ENCODE measurements at places on chromosomes 12 and 14.

GRCh38 chr12:92955997-92956663, 27.0 kb upstream of the EEA1 start:
- DNase-seq: peak; percentile 82
- peaks cover 11% of the 10 kb centered on the region for H3K4me1 ChIP-seq
- H3K27ac ChIP-seq: peak overlapping the region; percentile 78
- H3K36me3 ChIP-seq: no peaks in the 10 kb centered on the region
- H3K27me3 ChIP-seq: no peaks in the 10 kb centered on the region

GRCh38 chr14:30580616-30581282, 21.8 kb downstream of the G2E3 start:
- no peak overlapping the region for H3K27ac ChIP-seq
- DNase-seq: no peak
- no peak overlapping the region for H3K4me3 ChIP-seq
- no peaks in the 10 kb centered on the region for H3K27me3 ChIP-seq
- H3K4me1 ChIP-seq: no peaks in the 10 kb centered on the region

- no peak overlapping the region for H3K27ac ChIP-seq
- no peaks in the 10 kb centered on the region for H3K4me1 ChIP-seq
- no peaks in the 10 kb centered on the region for H3K36me3 ChIP-seq
- H3K27me3 ChIP-seq: peaks cover 33% of the 10 kb centered on the region
- no peak for DNase-seq
Observed at GRCh38 chr12:450438-450837, 9.3 kb upstream of the B4GALNT3 start.

- H3K36me3 ChIP-seq: no peaks in the 10 kb centered on the region
- DNase-seq: peak; percentile 39
- no peak overlapping the region for H3K27ac ChIP-seq
- H3K27me3 ChIP-seq: no peaks in the 10 kb centered on the region
- H3K4me3 ChIP-seq: no peak overlapping the region
Observed at GRCh38 chr14:104586832-104587620, 7.5 kb downstream of the C14orf180 start.

GRCh38 chr12:41277100-41277945, 89.2 kb downstream of the PDZRN4 start:
- H3K27ac ChIP-seq: no peak overlapping the region
- DNase-seq: peak; percentile 75
- no peaks in the 10 kb centered on the region for H3K36me3 ChIP-seq
- no peak overlapping the region for H3K4me3 ChIP-seq
- H3K4me1 ChIP-seq: no peaks in the 10 kb centered on the region
- no peaks in the 10 kb centered on the region for H3K27me3 ChIP-seq

- peak overlapping the region; percentile 90 for H3K4me3 ChIP-seq
- H3K4me1 ChIP-seq: peaks cover 44% of the 10 kb centered on the region
- H3K36me3 ChIP-seq: peaks cover 3% of the 10 kb centered on the region
Observed at GRCh38 chr12:49825360-49825970, 2.7 kb downstream of the NCKAP5L start.

DNA sequence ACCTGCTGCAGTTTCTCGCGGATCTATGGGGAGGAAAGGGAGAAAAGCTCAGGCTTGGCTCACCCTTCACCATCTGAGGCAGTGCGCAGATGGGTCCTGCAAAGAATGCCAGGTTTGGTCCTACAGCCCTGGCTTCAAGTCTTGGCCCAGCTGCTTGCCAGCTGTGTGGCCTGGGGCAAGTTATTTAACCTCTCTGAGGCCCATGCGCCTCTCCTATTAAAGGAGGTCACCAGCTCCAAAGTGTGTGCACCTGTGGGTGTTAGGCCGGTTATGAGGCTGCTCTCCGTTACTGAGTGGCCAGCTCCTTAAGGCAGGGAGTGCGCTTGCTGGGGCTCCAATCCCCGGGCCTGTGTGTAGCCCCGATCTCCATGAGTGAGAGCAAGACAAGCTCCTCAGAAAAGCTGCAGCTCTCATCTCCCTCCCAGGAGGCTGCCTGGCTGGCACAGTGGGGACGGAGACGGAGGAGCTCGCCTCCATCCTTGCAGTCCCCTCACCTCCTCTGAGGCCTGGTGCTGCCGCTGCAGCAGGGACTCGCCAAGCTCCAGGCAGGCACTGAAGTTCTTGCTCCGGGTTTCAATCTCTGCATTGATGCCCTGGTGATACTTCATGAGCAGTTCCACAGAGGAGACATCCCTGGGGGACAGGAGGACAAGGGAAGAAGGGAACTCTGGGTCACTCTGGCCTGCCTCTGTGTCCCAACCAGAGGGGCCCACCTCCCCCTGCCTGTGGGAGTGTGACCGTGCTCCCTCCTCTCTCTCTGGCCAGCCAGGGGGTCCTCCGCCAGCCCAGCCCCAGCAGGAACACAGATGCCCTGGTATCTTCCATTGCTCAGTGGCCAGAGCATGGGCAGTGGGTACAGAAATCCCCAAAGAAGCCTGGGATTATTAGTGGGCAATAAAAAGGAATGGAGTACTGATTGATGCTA, 65.1 kb downstream of the PLEKHG3 start:
- no peak overlapping the region for H3K4me3 ChIP-seq
- peaks cover 2% of the 10 kb centered on the region for H3K4me1 ChIP-seq
- no peak overlapping the region for H3K27ac ChIP-seq
- H3K36me3 ChIP-seq: no peaks in the 10 kb centered on the region
- no peak for DNase-seq

DNA sequence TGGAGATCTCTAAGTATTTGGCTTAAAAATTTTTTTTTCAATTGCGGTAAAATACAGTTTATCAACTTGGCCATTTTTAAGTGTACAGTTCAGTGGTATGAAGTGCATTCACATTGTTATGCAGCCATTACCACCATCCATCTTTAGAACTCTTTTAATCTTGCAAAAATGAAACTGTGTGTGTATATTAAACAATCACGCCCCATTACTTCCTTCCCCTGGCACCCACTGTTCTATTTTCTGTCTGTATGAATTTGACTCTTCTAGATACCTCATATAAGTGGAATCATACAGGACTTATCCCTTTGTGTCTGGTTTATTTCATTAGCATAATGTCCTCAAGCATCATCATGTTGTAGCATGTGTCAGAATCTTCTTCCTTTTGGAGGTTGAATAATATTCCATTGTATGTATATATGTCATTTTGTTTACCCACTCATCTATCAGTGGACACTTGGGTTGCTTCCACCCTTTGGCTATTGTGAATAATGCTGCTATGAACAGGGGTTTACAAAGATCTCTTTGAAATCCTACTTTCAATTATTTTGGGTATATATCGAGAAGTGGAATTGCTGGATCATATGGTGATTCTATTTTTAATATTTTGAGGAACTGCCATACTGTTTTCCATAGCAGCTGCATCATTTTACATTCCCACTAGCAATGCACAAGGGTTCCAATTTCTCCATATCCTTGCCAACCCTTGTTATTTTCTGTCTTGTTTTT, 62.9 kb downstream of the SAMD4A start:
- no peaks in the 10 kb centered on the region for H3K36me3 ChIP-seq
- DNase-seq: no peak
- peaks cover 33% of the 10 kb centered on the region for H3K4me1 ChIP-seq
- H3K27ac ChIP-seq: no peak overlapping the region
- H3K4me3 ChIP-seq: no peak overlapping the region

DNA sequence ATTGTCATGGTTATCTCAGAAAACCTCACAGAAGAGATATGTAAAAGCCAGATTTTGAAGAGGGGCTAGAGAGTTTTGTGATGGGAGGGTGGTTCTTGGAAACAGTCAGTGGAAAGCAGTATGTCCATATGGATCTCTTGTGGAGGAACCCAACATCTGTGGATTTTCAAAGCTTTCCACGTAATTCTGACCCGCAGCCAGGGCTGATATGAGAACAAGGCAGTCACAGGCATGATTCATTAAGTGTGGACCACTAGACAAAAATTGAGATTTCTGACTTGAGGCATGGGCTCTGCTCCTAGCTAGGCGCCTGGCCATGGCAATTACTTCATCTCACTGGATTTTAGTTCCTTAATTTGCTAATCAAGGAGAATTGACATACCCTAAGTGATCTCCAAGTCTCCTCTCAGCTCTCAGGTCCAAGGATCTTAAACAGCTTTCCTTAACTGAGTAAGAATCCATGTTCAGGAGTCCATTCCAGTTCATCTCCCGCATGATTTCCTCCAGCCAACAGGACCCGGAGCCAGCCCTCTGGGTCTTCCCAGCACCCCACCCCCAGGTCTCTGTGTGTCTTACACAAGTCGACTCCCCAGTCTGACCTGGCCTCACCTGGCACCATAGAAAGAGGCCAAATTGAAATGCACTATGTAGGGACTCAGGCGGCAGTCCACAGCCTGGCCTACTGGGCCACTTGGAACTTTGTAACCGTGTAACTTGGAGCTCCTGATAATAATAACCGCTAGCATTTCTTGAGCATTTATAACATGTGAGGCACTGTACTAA, 176.3 kb upstream of the PARP11 start:
- peaks cover under 1% of the 10 kb centered on the region for H3K27me3 ChIP-seq
- no peak overlapping the region for H3K27ac ChIP-seq
- H3K4me1 ChIP-seq: no peaks in the 10 kb centered on the region
- no peak overlapping the region for H3K4me3 ChIP-seq
- no peak for DNase-seq
- no peaks in the 10 kb centered on the region for H3K36me3 ChIP-seq

DNA sequence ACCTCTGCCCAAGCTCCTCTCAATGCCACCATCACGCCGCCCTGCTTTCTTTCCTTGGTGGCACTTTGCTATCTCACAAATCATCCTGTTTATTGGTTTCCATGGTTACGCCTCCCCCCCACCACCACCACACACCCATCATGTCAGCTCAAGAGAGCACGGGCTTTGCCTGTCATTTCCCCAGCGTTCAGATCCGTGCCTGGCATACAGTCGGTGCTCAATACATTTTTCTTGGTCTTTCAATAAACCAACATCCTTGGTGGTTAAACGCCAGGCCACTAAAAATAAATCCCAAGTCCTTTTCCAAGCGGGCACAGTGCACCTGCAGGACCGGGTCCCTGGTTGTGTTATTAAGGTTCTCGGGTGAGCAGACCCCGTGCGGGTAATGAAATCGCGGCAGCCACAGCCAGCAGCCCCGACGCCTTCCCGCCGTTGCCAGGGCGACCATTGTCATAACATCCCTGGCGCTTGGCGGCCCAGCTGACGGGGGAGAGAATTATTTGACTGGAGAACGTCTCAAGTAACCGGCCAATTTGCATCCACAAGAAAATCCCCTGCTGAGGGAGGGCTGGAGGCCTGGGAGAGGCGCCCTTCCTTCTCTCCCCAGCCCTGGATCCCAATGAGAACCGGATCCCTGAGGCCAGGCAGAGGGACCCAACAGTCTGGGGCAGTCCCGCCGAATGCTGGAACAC, 92.9 kb downstream of the KSR2 start:
- H3K36me3 ChIP-seq: no peaks in the 10 kb centered on the region
- DNase-seq: peak; percentile 35
- H3K27me3 ChIP-seq: no peaks in the 10 kb centered on the region
- H3K27ac ChIP-seq: no peak overlapping the region
- no peak overlapping the region for H3K4me3 ChIP-seq
- H3K4me1 ChIP-seq: no peaks in the 10 kb centered on the region

DNA sequence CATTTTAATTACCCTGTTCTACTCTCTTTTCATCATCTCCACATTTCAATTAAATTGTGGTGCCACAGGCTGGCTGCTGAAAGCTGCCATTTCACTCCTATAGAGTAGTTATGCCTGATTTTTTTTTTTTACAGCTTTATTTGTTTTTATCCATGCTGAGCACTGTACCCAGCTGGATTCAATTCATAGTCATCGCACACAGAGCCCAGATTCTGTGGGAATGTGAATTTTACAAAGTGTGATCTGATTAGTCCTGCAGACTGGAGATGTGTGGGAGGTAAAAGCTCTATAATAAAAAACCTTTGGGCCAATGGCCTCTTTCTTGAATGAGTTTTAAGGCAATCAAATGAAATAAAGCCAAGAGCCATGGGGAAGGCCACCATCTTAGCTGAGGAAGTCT, 190.2 kb downstream of the ANO4 start:
- DNase-seq: peak; percentile 62
- no peaks in the 10 kb centered on the region for H3K27me3 ChIP-seq
- no peaks in the 10 kb centered on the region for H3K36me3 ChIP-seq

GRCh38 chr14:70699646-70700045, 57.9 kb downstream of the TTC9 start:
- peaks cover 6% of the 10 kb centered on the region for H3K27me3 ChIP-seq
- H3K36me3 ChIP-seq: no peaks in the 10 kb centered on the region
- peaks cover 15% of the 10 kb centered on the region for H3K4me1 ChIP-seq
- no peak for DNase-seq
- H3K27ac ChIP-seq: no peak overlapping the region

GRCh38 chr12:70736351-70737133, 99.3 kb upstream of the PTPRB start:
- H3K36me3 ChIP-seq: no peaks in the 10 kb centered on the region
- 0 out of 2 replicates have a peak, but pooled peaks cover 4% of the 10 kb centered on the region for H3K27me3 ChIP-seq
- no peak overlapping the region for H3K4me3 ChIP-seq
- H3K4me1 ChIP-seq: no peaks in the 10 kb centered on the region
- DNase-seq: no peak
